NB4 (cell line): ENCODE measurements at places on chromosomes 12 and 14.

DNA sequence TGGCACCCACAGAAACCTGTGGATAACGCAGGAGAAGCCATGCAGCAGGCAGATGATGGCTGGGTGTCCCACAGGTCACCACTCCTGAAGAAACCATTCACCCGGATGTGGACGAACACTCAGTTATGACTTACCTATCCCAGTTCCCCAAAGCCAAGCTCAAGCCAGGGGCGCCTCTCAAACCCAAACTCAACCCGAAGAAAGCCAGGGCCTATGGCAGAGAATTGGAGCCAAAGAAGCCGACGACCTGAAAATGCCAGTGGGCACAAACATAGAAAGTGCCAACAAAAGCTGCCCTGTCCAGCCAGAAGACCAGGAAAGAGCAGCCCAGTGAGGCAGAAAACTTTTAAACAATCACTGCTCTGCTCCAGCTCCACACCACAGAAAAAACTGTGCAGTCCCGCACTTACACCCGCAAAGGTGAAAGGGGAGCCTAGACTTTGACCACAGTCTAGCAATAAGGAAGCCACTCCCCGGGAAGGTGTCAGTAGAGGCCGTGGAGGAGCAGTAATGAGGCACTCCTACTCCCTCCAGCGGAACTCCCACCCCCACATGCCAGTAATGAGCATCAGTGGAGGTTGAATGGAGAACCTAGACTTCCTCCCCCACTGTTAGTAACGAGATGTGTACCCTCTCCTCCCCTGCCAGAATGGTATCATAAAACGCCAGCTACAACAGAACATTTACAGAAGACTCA lies 6.0 kb upstream of the ACVRL1 start:
- peak; percentile 77 for DNase-seq

DNA sequence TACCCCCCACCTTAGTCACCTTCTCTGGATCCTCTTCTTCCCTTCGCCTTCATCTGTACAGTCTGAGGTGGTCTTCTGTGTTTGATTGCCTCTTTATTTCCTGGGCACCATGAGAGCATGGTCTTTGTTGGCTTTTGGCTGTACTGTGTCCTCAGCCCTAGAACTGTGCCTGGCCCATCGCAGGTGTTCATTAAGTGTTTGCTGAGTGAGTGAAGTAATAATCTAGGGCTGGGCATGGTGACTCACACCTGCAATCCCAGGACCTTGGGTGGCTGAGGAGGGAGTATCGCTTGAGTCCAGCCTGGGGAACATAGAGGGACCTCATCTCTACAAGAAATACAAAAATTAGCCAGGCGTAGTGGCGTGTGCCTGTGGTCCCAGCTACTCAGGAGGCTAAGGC lies 13.9 kb downstream of the ALDH2 start:
- DNase-seq, result no peak

DNA sequence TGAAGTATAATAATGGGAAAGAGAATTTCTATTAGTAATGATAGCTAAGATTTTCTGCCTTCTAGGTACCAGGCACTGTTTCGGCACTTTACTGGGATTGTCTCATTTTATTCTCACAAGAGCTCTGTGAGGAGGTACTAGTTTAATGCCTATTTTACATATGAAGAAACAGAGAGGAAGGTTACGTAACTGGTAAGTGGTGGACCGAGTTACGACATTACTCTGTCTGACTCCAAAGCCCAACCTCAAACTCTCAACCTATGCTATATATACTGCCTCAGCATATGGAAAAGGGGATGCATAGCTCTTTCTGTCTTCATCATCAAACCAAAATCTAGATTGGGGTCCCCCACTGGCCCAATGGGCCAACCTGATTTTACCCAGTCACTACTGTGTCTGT lies 133.5 kb downstream of the KTN1 start:
- peak; percentile 83 for DNase-seq

DNA sequence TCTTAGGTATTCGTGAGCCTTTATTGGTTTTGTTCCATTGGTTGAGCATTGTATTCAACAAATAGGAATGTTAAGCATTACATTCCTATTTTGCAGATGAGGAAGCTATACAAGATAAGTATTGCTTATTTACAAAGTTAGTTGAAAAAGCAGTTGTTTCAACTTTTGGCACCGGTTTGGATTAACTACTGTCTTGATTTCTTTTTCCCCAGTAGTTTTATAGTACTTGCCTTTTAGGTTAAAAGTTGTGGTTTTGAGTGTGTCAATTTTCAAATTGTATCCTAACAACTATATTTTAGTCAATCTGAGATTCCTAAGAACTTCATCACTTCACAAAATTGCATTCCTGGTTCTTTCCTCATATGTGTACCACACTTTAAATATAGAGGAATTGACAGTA lies 23.8 kb upstream of the MBIP start:
- DNase-seq, result no peak

- DNase-seq, result peak; percentile 71
Measured at GRCh38 chr12:102769323-102769916, 147.6 kb downstream of the PAH start.

- DNase-seq, result no peak
Measured at GRCh38 chr14:32007755-32008362, 69.2 kb upstream of the ARHGAP5 start.

DNA sequence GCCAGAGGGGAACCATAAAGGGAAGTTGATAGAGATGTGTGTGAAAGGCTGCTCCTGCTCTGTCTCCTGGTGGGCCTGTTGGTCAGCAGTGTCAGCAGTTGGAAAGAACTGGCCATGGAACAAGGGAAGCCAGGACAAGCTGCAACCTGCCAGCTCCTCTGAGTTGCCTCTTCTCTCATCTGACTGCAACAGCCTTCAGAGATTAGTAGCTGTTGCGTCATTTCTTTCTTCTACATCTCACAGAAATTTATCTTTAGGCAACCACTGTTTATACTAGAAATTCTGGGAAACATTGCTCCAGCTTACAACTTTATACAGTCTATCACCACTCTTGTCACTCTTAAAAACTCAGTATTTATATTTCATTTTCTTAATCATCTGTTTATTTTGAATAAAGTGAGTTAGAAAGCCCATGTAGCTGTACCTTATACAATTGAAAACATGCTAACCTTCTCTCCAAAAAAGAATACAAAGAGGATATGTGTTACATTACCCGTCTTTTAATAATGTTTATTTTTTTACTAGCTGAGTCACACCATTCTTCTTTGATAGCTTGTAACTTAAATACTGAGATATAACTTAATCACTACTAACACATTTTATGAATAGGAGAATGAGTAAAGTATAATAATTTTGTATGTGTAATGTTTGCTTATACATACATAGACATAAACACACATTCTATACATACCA lies 224.2 kb downstream of the LRFN5 start:
- no peak for DNase-seq

DNA sequence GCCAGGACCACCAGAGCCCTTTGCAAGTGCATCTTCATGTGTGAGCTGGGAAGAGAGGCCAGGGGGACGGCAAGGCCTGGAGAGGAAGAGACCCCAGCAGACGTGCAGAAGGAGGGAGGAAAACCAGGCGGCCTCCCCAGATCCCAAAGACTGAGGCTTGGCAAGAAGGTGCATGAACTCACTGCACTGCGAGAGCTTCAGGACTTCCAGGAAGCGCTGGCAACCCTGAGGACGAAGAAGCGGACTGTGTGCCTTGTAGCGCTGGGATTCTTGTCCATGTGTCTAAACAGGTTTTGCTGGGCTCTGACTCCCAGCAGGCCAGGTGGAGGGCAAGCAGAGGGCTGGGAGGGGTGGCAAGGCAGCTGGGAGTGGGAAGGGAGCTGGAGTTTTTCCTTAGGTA lies 939 bp downstream of the TGFB3 start:
- DNase-seq, result no peak

DNA sequence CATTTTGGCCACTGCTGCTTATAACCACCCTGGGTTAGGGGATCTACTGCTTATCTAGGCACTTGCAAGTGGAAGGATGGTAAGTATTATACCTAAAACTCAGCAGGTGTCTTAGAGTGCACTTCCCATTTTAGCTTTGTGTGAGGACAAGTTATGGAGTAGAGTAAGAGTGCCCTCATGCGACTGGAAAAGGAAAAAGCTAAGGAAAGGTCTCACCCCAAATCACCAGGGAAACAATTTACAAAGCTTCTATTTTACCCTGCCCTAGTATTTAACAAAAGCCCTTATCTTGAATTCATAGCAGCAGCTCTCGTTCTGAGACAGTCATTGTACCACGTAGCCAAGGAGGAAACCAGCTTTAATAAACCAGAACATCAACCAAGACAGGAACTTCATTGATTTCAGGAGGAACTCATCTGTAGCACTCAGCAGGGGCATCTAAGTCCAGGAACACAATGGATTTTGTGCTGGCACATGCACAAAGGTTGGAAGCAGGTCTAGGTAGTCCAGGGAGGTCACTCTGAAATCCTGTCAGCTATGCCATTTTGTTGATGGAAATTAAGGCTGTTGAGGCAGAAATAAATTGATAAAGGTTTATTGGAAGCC lies 2.9 kb downstream of the RDH12 start:
- DNase-seq, result peak; percentile 77

- DNase-seq, result no peak
Measured at GRCh38 chr14:104395941-104396681, 183.5 kb upstream of the C14orf180 start.

GRCh38 chr14:76727384-76727783 lies 33.9 kb upstream of the VASH1 start:
- DNase-seq, result no peak

- peak; percentile 28 for DNase-seq
Measured at GRCh38 chr12:113359939-113360748, 1.8 kb downstream of the PLBD2 start.

- DNase-seq, result no peak
Measured at GRCh38 chr12:116717466-116718437, 20.1 kb downstream of the SPRING1 start.
